Stimulated activated CD4-positive, alpha-beta T cell treated with anti-CD3 and anti-CD28 coated beads, Interleukin-1b, Interleukin-23, amount 100 ng/mL, for 48 hours (primary cell): ENCODE measurements at places on chromosomes 4 and X.

- DNase-seq, result no peak
Observed at GRCh38 chrX:150352581-150352980, 10.5 kb upstream of the MAMLD1 start.

DNA sequence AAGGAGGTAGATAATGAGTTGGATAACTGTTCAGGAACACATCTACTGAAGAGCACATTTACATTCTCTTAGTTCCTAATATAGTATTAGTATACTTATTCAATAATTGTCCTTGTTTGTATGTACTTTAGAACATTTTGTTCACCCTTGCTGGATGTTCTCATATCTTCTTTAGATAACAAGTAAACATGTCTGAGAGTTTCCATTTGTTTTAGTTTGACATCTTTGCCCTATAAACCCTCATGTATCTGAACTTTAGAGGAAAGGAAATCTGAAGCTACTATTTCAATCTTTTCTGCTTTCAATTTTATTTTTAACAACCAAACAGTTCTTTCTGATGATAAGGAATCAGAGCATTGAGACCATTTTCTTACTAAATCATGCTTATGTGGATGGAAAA is 518.6 kb downstream of the RPA4 start:
- DNase-seq, result no peak

GRCh38 chrX:97315939-97316338 is 432.2 kb downstream of the RPA4 start:
- no peak for DNase-seq

DNA sequence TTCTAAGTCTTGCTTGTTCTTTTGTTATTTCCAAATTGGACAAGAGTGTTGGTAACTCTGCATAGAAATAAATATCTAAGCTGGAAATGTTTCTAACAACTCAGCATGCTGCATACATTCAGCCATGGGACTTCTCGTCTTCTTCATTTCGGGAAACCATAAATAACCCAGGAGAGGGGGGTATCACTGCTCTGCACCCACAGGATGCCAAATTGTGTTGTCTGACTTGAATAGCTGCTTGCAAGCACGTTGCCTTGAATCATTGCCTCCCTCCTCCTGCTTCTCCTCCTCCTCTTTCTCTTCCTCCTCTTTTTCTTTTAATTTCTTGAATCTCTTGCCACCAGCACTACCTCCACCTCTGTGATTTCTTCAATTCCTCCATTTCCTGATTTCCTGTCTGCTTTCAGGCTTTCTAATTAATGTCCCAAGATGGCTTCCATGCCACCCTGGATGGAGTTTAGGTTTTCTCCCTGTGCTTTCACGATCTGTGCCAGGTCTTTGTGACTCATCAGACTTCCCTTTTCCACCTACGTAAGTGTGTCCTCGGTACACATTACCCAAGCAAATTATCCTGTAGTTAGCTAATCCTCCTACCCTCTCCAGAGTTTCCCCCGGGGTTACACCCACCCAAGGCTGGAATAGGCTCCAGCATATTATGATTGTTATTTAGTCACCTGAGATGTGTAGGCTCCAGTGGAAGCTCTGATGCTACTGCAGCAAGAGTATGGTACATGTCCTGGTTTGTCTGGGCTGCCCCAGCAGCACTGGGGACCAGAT is 122.6 kb upstream of the VCX3B start:
- DNase-seq, result no peak

- DNase-seq, result no peak
Observed at GRCh38 chrX:129108936-129109335, 414.4 kb downstream of the SMARCA1 start.

DNA sequence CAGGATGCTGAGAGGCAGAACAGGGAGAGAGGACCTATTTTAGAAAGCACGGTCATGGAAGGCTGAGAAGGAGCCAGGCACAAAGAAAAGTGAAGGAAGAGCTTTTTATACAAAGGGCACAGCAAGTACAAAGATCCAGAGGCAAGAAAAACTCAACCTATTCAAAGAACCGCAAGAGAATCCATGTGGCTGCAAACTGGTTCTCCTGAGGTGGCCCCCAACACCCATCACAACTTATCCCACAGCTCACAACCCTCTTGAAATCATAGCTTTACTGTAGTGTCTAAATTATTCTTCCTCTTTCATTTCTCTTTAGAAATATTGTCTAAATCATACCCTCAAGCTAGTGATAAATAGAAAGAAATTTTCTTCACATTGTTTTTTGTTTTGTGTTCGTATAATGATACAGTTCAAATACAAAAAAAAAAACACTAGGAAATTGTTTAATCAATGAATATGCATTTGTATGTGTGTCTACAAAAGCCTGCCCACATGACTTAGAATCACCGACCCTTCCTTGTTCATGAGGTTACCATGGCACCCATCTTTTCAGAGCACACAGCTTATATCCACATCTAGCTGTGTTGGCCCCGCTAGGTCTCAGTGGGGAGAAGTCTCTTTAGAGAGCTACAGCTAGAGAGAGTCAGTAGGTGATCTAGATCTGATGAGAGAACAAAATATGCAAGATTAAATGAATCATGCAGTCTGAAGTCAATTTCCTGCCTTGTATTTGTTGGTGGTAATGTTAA is 126.9 kb upstream of the DCLK2 start:
- DNase-seq, result no peak

- DNase-seq, result no peak
Observed at GRCh38 chr4:142314247-142314646, 531.9 kb downstream of the INPP4B start.

DNA sequence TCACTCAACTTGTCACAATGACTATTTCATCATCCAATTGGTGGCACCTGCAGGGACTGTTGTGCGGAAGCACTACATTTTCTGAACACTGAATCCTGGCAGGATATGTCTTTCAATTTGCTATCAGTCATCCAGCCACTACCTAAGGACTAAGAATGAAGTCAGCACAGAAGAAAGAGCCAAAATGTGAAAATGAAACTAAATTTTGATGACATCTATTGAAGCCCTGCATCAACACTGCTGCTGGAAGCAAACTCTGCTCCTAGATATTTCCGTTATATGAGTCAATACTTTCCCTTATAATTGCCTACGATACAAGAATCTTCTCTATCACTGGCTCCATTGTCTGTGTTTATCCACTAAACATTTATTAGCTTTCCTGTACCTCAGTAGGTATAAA is 917.9 kb downstream of the RAPGEF2 start:
- DNase-seq, result no peak

DNA sequence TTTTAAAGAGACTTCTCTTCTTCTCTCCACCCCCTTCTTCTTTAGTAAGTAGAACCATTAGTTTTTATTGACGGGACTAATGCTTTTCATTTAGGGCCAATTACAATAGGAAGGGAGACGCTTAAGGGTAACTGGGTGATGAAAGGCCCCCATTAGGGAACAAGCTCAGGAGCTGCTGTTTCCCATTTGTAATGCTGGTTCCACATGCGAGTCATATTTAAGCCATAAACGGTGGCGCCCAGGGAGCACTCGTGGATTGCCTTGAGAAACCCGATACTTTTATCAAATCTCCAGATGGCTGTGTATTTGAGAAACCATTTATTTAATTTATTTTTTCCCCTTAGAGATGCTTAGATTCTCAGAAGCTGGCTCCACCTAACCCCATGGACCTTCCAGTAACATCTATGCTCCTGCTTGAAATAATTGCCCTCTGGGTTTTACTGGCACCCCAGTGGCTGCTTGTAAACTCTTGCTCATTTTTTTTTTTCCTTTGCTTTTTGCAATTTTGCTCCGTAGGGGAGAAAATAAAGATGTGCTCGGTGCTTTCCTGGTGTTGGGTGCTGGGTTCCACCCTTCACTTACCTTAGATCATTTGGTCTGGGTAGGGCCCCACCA is 124.2 kb upstream of the MSX1 start:
- DNase-seq, result no peak

DNA sequence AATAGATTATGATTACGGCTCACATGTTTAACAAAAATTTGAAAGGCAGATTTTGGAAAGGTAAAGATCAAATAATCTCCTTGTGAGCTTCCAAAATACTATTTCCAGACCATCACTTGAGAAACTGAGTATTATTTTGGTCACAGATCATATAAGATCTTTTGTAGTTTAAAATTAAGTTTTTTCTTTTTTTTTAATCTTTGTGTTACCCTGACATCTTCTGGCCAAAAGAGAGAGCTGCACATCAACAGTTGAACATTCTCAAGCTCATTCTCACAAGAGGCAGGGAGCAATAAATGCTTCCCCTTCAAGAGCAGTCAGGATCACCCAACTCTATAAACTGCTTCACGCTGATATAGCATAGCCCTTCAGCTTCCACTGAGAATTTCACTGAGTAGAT is 15.9 kb downstream of the TMEM192 start:
- DNase-seq, result no peak

DNA sequence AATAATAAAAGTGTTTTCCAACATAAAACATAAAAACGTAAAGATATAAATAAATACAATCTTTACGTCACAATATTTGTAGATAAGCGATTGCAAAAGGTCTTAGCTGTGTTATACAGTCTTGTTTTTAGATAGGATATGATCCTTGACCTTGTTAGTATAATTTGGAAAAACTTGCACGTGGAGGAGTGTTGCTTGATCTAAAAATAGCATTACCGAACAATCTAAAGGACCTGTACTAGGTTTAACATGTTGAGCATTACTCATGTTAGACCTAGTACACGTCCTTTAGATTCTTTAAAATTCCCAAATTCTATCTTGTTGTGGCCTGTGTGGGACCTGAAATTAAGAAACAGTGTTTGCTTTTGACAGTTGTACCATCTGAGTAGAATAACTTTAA is 1.6 kb downstream of the METAP1 start:
- DNase-seq, result no peak

DNA sequence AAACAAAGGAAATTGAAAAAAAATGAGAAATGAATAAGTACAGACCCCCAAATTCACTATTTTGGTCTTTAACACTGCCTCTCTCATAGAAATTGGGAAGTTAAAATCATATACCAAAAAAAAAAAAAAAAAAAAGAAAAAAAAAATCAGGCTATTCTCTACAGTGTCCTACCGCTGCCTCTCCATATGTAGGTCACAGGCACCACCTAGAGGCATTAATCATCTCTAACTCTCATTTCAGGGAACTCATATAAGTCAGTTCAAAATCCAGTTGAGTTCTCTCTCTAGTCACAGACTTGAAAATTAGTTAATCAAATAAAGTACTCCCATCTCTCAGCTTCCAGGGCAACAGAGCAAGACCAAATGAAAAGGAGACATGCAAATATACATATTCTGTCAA is 47.9 kb downstream of the COX18 start:
- no peak for DNase-seq

DNA sequence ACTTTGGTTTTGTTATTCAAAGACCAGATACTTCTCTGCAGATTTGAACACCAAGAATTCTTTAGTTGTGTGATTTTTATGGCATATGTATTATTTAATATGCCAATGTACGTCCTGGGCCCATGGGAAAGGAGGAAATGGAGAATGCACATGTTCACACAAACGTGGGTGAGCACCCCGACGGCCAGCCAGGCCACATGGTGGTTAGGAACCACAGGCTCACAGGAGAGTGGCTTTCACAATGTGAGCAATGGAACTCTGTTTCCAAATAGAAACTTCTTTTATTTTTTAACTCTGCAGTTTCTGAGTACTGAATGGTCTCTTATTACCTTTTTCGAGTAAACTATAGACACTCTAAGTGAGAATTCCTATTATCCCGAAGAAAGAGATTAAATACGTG is 58.0 kb upstream of the UNC5C start:
- DNase-seq, result no peak

GRCh38 chr4:167555338-167556022 is 321.2 kb upstream of the SPOCK3 start:
- no peak for DNase-seq

DNA sequence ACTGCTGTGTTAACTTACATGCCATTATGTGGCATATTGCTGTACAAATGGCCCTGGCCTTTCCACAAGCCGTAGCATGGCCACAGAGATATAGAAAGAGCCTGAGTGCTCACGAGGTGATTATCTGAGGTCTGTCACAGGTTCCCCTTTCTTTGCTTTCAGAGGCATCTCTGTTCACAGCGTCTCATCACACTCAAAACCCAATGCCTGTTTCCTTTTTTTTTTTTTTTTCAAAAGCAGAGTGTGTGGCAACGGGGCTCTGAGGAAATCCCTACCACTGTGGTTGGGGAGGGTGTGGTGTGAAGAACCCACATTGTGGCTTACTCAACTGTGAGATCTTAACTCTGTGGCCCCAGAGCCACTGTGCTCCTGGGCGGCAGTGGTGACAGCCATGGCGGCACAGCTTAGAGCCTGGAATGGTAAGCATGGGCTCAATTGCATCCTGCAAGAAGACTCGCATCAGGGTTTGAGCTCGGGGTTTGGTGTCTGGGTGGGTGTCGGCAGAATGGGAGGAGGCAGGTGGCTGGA is 30.8 kb downstream of the RTL5 start:
- DNase-seq, result peak; percentile 65

GRCh38 chr4:3462790-3463415 is at the start of gene DOK7:
Gene DOK7, plus strand, starts transcription at chr4:3463306. Its CDS starts 70 bp downstream, at chr4:3463376.
- DNase-seq, result no peak

DNA sequence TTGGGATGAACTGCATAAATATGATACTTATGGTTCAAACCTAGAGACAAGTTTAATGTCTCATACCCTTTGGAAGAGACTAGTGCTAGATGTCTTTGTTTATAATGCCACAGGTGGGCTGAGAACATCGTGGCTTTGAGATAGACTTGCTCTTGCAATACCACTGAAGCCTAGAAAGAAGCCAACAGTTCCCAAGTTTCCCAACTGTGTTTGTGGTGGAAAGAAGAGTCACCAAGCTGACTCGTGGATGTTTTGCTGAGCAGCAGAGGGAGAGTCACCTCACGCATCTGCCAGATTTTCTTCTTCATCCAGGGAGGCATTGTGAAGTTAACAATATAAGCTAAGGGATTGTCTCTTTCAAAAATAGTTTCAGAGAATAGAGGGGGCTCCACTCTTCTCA is 1076.2 kb downstream of the C4orf33 start:
- no peak for DNase-seq

GRCh38 chr4:74665876-74666275 is 128.4 kb downstream of the BTC start:
- no peak for DNase-seq

- DNase-seq, result no peak
Observed at GRCh38 chr4:47933840-47934239, 19.5 kb upstream of the NFXL1 start.

DNA sequence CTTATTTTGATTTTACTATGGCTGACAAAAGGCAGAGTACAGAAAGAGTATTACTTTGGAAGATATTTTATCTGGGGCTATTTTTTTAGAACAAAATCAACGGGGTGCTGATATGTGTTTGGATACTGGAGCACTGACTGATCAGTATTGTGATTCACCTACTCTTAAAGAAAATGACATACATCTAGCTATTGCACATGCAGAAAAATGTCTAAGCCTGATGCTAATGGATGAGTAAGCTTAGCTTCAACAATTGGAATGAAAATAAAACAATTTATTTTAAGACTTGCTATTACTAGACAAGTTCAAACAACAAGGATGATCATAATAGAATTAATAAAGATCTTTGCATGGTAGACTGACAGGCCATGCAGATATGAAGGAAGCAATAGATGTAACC is 262.0 kb downstream of the PPP1R2C start:
- no peak for DNase-seq

GRCh38 chr4:15719506-15719905 is 16.6 kb downstream of the BST1 start:
- DNase-seq, result no peak
